ENCODE measurements at places on chromosomes 16 and 17.
A peak's percentile ranks its signal among the peaks of the same experiment; 100 is the strongest.

- no peak for DNase-seq
Observed at GRCh38 chr16:86249631-86250030, 260.7 kb upstream of the FOXF1 start.

DNA sequence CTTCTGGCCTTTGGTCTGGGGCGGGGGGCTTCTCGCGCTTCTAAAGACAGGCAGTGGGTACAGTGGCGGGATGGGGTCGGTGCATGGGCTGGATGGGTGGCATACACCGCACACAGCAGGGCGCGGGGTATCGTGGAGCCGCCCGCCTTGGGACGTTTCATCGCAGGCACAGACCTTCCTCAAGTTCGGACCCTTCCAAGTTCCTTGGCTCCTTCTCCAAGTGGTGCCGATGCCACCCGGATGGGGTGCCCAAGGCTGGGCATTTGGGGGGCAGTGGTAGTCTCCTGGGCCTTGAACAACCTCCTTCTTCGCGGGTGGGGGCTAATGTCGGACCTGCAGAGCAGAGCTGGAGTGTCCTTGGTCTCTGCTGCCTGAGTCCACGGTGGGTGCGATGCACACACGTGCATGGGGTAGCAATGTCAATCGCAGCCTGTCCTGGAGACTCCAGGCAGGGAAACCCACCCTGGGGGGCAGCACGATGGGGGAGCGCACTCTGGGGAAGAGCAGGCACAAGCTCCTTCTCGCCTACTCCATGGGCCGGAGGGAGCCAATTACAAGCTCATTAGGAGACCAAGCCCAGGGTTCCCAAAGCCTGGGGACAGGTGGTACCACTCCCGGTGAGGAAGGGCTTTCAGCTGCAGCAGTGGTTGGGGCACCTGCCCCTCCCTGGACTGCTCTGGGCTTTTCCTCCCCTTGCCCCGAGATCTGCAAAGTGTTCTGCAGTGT, 686 bp upstream of the MTSS2 start:
- DNase-seq, result no peak

DNA sequence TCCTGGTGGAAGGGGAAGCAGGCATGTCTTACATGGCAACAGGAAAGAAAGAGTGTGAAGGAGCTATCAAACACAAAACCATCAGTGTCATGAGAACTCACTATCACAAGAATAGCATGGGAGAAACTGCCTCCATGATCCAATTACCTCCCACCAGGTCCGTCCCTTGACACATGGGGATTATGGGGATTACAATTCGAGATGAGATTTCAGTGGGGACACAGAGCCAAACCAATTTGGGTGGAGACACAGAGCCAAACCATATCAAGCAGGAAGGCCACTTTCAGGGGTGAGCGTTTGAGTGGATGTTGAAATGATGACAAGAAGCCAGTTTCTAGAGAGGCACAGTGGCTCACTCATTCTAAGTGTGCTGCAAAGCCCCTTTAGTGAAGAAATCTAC, 143.8 kb downstream of the CPPED1 start:
- no peak for DNase-seq

DNA sequence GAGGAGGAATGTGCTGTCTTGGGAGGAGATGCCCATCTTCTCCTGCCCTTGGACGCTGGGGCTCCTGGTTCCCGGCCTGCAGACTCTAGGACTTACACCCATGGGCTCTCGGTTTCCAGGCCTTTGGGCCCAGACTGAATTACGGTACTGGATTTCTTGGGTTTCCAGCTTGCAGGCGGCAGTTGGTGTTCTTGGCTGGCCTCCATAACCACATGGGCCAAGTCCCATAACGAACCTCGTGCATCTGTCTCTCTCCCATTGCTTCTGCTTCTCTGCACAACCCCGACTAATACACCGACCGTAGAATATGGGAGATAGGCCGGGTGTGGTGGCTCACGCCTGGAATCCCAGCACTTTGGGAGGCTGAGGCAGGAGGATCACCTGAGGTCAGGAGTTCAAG, 162.6 kb downstream of the SDK2 start:
- DNase-seq, result no peak

DNA sequence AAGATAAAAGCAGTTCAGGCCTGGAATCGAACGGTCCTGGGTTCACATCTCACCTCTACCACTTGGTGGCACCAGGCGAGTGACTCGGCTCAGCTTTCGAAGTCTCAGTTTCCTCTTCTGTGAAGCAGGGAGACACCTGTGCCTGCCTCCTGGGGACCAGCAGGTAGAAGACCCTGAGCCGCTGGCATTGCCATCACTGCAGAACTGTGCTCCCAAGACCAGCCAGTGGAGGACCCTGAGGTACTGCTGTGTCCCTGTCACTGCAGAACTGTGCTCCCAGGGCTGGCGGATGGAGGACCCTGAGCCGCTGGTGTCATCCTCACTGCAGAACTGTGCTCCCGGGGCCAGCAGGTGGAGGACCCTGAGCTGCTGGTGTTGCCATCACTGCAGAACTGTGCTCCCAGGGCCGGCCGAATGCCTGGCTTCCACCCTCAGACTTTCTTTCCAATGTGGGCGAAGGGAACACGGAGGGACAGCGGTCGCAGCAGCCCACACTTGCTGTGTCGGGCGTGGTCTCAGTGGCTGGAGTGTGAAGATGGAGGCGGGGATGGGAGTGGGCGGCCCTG, 8.7 kb upstream of the SLC7A5 start:
- DNase-seq, result no peak

- peak; percentile 83 for DNase-seq
Observed at GRCh38 chr17:28552176-28552999, at the start of gene UNC119. UNC119 (minus strand) TSS chr17:28552624; CDS start chr17:28552557, 67 bp downstream.

DNA sequence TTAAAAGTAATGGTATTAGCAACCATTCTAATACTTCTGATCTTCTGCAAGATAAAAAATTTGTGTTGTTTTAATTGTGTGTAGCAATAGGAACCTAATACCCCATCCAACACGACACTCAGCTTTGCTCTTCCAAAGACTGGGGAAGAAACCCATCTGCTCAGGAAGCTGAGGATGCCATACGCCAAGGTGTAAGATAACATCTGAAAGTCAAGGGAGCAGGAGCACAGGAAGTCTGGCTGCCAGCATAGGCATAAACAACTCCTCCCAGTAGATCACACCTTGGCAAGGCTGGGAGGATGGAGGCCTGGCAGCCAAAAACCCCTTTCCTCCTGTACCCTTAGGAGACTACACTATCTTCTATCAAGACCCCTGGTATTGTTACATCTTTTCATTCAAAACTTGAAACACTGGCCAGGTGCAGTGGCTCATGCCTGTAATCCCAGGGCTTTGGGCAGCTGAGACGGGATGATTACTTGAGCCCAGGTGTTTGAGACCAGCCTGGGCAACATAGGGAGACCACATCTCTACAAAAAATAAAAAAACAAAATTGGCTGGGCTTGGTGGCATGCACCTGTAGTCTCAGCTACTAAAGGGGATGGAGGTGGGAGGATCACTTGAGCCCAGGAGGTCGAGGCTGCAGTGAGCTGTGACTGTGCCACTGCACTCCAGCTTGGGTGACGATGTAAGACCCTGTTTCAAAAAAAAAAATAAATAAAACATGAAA, 5.7 kb upstream of the SPHK1 start:
- no peak for DNase-seq

- peak; percentile 99 for DNase-seq
Observed at GRCh38 chr16:28538733-28539596, at the start of gene NUPR1. NUPR1 (minus strand) TSS chr16:28538974; CDS start chr16:28538907, 67 bp downstream.

DNA sequence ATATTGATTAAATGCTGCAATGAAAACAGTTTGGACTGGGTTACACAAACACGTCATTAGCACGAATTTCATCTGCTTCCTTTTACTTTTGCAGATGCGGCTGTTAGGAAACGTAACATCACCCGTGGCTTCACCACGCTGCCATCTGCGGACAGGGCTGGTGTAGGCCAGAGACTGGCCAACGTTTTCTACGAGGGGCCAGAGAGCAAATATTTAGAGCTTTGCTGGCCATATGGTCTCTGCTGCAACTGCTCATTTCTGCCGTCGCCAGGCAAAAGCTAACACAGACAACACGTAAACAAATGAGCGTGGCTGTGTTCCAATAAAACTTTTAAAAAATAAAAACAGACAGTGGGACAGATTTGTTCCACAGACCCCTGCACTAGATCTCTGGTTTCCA, 96.6 kb downstream of the ENGASE start:
- no peak for DNase-seq

GRCh38 chr16:2948807-2949704, 15.0 kb upstream of the KREMEN2 start:
- no peak for DNase-seq

DNA sequence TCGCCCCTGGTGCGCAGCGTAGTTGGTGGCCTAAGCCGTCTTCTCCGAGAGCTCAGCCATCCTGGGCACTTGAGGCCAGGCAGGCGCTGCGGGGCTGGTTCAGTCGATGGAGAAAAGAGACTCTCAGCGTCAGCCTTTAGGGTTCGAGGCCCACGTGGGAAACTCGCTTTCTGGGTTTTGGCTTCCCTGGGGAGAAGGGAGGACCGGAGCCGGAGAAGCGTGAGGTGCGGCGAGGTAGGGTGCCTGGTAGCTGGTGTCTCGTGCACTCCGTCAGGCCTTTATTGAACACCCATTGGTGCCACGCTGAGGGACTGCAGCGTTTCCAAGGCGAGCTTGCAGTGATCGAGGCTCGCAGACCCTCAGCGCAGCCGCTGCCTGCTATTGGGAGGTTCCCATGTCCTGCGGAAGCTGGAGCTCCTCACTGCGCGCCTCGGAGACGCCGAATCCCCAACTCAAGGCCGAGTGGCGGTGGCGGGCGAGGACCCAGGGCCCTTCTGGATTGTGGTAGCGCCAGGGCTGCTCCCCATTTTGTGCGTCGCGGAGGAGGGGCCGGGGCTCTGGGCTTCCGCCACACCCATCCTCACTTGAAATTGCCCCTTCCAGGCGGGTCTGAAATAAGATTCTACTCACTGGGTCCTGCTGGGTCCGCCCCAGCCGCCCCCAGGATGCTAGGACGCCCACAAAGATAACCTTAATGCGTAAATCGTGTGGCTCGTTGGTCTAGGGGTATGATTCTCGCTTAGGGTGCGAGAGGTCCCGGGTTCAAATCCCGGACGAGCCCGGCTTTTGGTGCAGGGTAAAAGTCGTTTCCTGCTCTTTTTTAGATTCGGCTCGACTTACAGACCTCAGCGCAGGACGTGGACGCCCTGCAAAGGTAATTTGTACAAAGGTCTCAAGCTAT, 1.2 kb downstream of the OR1F1 start:
- DNase-seq, result no peak

DNA sequence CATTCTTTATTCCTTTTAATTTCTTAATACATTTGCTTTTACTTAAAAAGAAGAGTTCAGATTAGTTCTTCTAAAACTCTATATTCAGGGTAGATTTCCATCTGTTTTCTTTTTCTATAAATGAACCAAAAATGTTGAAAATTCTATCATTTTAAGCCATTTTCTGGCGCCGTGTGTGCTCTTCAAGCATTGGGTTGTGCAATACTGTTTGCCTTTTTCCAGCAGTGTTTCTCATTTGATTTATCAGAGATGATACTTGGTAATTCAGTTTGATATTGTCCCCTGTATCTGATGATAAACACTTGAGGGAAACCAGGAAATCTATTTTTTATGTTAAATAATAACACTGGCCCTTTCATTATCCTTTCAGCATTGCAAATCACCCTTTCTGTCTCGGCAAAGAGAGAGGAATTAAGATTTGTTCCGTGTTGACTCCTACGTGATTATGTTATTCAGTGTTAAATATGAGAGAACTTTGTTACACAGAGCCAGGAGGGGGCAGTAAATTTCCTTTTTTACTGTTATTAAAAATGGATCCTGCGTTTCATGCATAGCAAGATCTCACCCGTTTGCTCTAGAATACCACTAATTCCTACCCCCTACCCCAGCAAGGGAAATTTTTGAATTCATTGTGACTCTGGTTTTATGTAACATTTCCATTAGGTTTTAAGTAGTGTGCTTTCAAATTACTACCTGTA, 606.9 kb upstream of the RBFOX1 start:
- no peak for DNase-seq

DNA sequence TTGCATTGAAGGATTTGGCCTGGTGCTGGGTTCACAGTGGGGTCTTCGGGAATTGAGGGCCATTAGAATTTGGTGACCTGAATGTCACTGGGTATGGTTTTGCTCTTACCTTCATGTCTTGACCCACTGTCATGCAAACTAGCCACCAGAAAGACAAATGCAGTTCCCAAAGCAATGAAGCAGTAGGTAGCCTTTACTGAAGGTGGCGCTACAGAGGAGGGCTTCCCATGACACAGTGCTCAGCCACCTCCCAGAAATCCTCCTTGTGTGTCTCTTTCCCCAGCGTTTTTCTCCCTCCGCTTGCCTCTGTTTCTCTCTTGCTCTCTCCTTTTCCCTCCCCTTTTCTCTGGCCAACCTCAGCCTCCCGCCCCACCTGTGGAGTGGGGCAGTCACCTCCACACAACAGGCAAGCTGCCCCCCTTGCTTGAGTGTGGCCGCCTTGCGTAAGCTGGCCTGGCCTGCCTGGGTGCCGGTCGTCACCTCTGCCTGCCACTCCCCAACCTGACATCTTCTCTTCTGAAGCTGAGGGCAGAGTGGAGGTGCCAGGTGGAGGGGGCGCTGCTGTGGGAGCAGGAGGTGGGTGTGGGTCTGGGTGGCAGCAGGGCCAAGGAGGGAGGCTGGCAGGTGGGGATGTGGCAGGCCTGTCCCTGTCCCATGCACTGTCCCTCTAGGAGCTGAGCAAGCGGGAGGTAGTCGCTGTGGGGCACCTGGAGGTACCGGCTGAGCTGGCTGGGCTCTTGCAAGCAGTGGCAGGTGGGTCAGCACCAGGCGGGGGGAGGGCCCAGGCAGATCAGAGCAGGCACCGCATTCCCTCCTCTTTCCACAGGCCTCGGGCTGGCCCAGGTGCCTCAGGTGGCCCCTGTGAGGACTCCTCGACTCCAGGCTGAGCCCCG, 34.7 kb downstream of the MYO15A start:
- DNase-seq, result peak; percentile 52

- DNase-seq, result peak; percentile 38
Observed at GRCh38 chr16:23408823-23409298, 44.1 kb downstream of the COG7 start.

- DNase-seq, result no peak
Observed at GRCh38 chr17:56824503-56824902, 9.2 kb downstream of the C17orf67 start.

GRCh38 chr17:56870081-56870651, 36.2 kb downstream of the DGKE start:
- peak; percentile 44 for DNase-seq
